ENCODE measurements at places on chromosomes 3 and 15.

- DNase-seq: peak; percentile 21
Observed at GRCh38 chr3:131216801-131217200, 164.8 kb upstream of the NUDT16 start.

DNA sequence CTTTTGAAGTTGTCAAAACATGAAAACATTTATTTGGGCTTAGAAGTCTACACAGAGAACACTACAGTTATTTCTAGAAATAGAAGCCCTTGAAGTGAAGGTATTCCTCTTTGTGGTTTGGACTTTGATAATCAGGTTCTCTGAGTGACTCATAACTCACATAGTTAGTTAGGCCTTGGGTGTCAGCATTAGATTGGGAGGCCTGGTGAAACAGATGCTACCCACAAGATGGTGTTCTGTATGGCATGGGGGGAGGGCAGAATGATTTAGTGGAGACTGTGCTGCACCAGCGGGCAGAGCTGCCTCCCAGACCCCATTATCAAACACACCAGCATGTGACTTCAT lies 108.9 kb upstream of the ETV5 start:
- no peak for DNase-seq

GRCh38 chr15:58138106-58138505 lies at the start of gene AQP9:
TSS of gene AQP9 (plus strand) at chr15:58138381. CDS start at chr15:58138566, 185 bp downstream.
- DNase-seq: no peak

DNA sequence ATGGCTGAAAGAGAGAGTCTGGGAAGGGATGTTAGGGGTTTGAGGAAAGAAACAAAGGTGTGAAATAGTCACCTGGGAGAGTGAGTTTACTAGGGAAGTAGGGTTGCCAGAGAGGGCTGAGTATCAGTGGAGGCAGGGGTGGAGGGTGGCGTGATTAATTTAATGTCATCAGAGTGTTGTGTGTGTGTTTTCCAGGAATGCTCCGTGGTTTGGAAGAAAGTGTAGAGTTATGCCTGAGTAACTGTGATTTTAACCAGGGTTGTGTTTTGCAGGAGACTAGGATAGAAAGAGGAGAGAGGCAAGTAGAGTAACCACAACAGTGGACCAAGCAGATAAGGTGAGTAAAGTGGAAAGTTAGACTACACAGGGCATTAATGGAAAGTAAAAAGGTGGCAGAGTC lies 27.2 kb downstream of the PLD1 start:
- no peak for DNase-seq

- DNase-seq: no peak
Observed at GRCh38 chr15:63079947-63080626, 37.5 kb downstream of the TPM1 start.

DNA sequence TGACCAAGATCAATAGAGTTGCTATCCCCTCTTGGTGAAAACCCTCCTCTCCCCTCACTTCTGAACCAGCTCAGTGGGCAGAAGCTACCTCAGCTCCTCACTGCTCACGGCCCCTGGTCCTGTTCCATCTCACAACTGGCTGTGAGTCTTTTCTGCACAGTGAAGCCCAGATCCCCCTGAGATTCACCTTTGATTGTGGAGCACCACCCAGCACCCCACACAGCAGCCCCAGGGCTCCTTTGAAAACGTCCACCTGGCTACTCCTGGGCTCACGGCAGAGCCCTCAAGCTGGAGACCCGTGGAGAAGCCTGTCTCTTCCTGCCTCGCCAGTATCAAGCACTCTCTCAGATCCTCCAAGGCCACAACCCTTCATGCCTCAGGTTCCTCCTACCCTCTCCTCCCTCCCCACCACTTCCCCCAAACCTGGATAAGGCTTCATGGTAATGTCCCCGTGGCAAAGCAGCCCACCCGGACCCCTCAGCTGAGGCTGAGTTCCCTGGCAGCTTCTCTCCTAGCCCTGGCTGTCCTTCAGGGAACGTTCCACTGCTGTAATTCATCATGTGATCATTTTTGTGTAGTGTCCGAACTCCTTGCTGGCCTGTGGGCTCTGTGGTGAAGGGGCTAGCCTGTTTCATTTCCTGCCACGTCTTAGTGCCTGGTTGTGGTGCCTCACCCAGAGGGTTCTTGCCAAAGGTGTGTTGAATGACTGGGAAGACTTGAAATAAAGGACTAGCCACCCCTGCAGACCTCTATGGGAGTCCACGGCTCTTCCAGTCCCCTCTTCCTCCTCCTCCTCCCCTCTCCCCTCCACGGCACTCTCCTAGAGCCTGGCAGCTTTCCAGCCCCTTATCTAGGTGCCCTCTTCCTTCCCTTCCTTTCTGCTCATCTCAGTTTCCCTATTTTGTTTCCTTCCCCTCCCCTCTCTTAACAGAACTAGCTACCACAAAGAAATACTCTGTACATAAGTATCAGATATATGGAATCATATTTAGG lies 44.5 kb downstream of the KY start:
- no peak for DNase-seq

Data from NCI-H146 (cell line).